ENCODE measurements at places on chromosomes 16 and 17. TPM values are rescaled to one million over a fixed set of nuclear protein-coding genes. Genes with fewer than 3 reads are reported as not detected.
A peak's percentile ranks its signal among the peaks of the same experiment; 100 is the strongest.

GRCh38 chr16:76910931-76911330 is 280.1 kb upstream of the MON1B start:
- H3K27me3 ChIP-seq = no peaks in the 10 kb centered on the region
- H3K4me1 ChIP-seq = no peaks in the 10 kb centered on the region
- no peak for DNase-seq
- H3K27ac ChIP-seq = no peak overlapping the region
- no peaks in the 10 kb centered on the region for H3K36me3 ChIP-seq

DNA sequence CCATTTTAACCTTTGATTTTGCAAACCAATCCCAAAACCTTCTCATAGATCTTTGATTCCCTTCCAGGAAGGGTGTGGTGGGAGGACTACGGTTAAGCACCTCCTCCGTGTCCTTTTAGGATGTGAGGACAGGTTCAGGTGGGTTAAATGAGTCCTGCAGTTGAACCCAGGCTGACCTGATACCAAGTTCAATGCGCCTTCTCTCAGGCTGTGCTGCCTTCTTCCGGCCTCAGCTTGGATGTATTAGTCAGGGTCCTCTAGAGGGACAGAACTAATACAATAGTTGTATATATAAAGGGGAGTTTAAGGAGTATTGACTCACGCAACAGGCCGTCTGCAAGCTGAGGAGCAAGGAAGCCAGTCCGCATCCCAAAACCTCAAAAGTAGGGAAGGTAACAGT is 10.5 kb upstream of the CSF3 start:
- H3K36me3 ChIP-seq = no peaks in the 10 kb centered on the region
- no peak overlapping the region for H3K27ac ChIP-seq
- H3K4me1 ChIP-seq = no peaks in the 10 kb centered on the region

GRCh38 chr17:41531993-41532392 is 3.9 kb upstream of the KRT19 start:
- H3K27ac ChIP-seq = no peak overlapping the region
- H3K36me3 ChIP-seq = no peaks in the 10 kb centered on the region
- H3K4me3 ChIP-seq = no peak overlapping the region
- H3K27me3 ChIP-seq = peaks cover 5% of the 10 kb centered on the region

- DNase-seq = peak; percentile 70
- H3K27ac ChIP-seq = peak overlapping the region; percentile 98
- H3K36me3 ChIP-seq = peaks cover 9% of the 10 kb centered on the region
- H3K4me1 ChIP-seq = peaks cover 28% of the 10 kb centered on the region
- H3K27me3 ChIP-seq = no peaks in the 10 kb centered on the region
- H3K4me3 ChIP-seq = peak overlapping the region; percentile 97
These were observed 1.6 kb downstream of the NUFIP2 start for GRCh38 chr17:29292071-29292991.

Gene SLC13A2
- polyA plus RNA-seq = 0.10 TPM

Data from liver (tissue), 10 donors.